Stimulated activated CD4-positive, alpha-beta T cell treated with anti-CD3 and anti-CD28 coated beads, Interleukin-15, amount 100 ng/mL, for 1 hour (primary cell): ENCODE measurements at places on chromosomes 12 and 14.

- no peak for DNase-seq
Measured at GRCh38 chr14:54901380-54902142, 1.1 kb downstream of the GCH1 start.

DNA sequence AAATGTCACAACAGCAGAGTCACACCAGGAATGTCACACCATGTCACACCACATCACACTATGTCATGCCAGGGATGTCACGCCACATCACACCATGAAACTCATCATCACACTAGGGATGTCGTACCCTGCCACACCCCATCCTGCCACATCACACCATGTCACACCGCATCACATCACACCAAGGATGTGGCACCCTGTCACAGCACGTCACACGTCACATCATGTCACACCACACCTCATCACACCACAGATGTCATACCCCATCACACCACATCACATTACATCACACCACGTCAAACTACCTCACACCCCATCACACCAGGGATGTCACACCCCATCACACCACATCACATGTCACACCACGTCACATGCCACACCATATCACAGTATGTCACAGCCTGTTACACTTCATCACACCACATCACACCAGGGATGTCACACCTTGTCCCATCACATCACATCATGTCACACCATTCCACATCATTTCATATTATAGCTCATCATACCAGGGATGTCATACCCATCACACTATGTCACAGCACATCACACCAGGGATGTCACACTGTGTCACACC lies 90.9 kb downstream of the TMEM121 start:
- no peak for DNase-seq

GRCh38 chr12:95105540-95105939 lies 32.1 kb upstream of the NR2C1 start:
- DNase-seq, result no peak

DNA sequence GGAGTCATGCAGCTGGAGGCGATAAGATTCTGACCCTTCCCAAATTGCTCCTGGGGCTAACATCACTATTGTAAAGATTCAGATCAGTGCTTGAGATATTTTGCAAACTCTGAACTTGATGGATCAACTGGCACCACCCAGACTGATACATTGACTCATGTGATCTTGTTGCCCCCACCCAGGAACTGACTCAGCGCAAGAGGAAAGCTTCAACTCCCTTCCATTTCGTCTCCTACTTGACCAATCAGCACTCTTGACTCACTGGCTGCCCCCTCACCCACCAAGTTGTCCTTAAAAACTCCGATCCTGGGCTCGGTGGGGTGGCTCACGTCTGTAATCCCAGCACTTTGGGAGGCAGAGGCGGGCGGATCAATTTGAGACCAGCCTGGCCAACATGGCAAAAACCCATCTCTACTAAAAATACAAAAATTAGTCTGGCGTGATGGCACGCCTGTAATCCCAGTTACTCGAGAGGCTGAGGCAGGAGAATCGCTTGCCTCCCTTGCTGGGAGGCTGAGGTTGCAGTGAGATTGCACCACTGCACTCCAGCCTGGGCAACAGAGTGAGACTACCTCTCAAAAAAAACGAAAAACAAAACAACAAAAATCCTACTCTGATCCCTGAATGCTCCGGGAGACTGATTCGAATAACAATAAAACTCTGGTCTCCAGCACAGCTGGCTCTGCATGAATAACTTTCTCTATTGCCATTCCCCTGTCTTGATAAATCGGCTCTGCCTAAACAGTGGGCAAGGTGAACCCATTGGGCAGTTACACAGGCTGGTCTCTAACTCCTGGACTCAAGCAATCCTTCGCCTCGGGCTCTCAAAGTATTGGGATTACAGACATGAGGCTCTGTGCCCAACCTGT lies 9.8 kb upstream of the ARF6 start:
- DNase-seq, result no peak

GRCh38 chr14:61368781-61369453 lies 47.5 kb downstream of the PRKCH start:
- DNase-seq, result no peak

DNA sequence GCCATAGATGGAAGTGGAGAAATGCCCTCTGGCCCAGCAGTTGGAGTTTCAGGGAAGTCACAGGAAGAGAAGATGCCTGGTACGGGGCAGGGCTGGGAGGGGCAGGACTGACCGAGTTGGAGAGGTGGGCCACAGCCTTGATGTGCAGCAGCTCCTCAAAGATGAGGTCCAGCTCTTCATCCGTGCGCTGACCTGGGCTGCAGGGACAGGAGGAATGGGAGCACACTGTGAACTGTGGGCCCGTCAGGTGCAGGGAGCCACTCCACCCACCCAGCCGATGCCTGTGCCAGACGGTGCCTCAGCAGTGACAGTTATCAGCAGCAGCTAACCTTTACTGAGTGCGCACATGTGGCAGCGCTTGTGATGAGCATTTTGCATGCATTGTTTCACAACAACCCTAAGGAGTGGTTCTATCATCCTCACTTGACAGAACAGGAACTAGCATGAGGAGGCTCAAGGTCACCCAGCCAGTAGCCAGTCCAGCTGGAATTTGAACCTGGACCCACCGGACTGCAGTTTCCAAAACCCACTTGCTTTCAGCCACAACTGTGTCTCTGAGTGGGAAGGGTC lies 8.4 kb downstream of the RAPGEF3 start:
- no peak for DNase-seq

GRCh38 chr12:108253540-108253939 lies 85.6 kb downstream of the CMKLR1 start:
- no peak for DNase-seq

- no peak for DNase-seq
Measured at GRCh38 chr12:69906411-69907216, 81.6 kb downstream of the MYRFL start.

GRCh38 chr12:41287500-41288141 lies 99.5 kb downstream of the PDZRN4 start:
- DNase-seq, result no peak

GRCh38 chr14:73102806-73103497 lies 33.4 kb upstream of the PSEN1 start:
- DNase-seq, result no peak

GRCh38 chr12:53514628-53515290 lies 7.5 kb upstream of the NPFF start:
- no peak for DNase-seq

DNA sequence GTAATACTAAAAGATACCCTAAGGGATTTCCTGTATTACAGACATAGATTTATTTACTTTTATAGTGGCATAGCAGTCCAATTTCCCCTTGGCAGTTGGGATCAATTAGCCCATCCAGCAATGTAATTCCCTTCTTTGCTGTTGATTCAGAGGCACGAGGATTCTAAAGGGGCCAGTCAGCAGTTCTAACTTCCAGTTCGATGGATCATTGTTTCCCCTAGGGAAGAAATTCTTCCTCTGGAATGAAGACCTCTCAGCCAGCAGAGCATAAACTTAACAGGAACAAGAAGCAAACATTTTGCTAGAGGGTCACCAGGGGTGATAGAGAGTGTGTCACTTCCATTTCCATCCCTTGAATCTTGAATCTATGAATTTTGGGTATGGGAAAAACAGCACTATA lies 395.7 kb upstream of the NOVA1 start:
- no peak for DNase-seq

GRCh38 chr14:38592764-38593442 lies 337.0 kb upstream of the CLEC14A start:
- DNase-seq, result no peak

GRCh38 chr14:89255012-89255411 lies 162.0 kb downstream of the FOXN3 start:
- no peak for DNase-seq

DNA sequence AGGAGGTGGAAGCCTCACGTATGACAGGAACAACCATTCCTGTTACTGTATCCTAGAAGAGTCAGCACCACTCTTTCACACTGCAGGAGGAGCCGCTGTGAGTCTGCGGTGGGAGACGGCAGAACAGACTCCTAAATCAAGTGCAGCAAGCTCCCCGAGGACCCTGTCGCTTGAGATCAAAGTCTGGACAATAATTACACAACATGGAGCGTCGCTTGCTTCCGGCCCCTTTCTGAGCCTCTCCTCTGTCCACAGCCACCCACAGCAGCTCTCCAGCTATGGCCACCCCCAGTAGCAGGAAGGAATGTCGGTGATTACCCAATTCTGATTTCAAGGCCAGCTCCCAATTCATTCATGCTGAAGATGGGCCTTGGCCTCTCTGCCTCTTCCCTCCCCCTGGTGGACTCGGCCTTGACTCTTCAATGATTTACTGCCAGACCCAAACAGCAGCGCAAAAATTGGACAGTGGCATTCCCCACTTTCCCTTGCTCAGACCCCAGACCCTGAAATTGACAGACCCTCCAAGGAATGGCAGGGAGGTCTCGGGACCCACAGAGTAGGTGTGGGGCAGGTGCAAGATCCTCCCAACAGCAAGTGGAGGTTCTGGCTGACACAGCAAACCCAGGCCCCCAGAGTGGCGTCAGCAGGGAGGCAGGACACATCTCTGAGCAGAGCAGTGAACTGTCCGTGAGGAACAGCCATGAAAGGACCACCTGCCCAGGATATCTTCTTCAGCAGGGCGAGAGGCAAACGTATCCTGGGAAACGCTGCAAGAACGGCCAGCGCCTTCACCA lies 272.7 kb upstream of the DIO3 start:
- no peak for DNase-seq

GRCh38 chr12:105078712-105079570 lies 5.3 kb downstream of the ALDH1L2 start:
- no peak for DNase-seq

DNA sequence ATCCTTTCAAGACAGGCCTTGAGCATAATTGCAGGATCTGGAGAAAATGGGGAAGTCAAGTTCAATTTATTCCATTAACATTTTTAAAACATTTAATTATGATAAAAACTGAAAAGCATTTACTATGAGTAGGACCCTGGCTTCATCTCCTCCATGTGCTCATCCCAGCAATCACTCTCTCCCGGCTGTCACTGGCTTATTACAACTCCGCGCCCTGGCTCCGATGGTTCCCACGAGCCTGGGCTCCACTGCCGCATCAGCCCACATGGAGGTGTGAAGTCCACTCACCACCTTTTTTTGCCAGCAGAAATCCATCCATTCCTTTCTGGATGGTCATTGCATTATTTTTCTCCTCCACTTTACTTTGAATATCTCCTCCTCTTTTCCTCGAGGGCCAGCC lies 194.4 kb downstream of the EMP1 start:
- no peak for DNase-seq

GRCh38 chr12:96698965-96699364 lies 208.1 kb upstream of the NEDD1 start:
- no peak for DNase-seq

- DNase-seq, result no peak
Measured at GRCh38 chr14:22721213-22721612, 45.3 kb upstream of the OXA1L start.

DNA sequence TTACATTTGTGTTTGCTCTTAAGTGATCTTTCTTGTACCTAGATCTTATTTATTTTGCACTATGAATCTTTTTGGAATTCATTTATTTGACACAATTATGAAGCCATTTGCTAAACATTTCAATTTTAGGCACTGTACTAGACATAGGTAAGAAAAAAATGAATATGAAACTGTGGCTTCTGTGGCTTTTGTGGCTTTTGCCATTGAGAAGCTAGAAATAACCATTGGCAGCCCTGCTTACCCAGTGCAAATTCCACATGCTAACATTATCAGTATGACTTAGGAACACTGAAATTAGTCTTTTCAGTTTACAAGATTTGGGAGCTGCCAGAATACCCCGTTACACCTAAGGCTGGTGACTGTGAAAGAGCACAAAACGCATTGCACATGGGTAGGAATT lies 60.1 kb downstream of the FSCB start:
- DNase-seq, result no peak

GRCh38 chr14:76919431-76920330 lies 93.5 kb downstream of the LRRC74A start:
- no peak for DNase-seq

- DNase-seq, result no peak
Measured at GRCh38 chr14:102029956-102030355, 56.9 kb downstream of the HSP90AA1 start.

GRCh38 chr12:48894271-48894670 lies 28.6 kb upstream of the RND1 start:
- DNase-seq, result no peak

DNA sequence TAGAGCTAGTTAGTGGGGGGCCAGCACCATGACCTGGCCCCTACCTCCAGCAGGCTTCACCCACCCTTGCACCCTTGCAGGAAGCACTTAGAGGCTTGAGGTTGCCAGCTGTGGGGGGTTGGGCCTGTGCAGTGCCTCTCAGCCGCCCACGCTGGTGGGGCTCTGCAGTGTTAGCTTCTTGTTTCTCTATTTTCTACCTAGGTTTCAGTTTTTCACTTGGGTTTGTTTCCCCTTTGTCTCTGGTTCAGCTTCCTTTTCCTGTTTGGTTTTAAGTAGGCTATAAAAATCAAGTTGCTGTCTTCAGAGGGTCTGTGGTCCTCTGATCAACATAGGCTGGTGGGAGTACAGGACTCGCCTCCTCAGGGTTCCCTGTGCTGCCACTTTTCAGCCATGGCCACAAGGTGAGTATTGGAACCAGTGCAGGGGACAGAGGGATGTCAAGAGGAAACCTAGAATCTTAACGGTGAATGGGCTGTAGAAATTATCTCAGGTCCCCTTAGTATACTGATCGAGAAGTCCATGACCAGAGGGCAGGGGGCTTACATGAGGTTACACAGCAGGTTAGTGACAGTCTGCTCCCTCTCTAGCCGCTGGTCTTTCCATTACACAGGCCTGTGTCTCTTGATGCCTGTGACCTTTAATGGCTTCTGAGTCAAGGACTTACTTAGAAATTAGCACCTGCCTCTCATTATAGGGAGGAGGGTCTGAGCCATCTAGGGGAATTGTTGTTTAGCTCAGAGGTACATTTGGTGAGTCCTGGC lies at the start of gene EVL:
TSS of gene EVL (plus strand) at position 312 of the 761 bp plus-strand sequence. CDS start at position 391, 79 bp downstream.
- DNase-seq, result peak; percentile 76

DNA sequence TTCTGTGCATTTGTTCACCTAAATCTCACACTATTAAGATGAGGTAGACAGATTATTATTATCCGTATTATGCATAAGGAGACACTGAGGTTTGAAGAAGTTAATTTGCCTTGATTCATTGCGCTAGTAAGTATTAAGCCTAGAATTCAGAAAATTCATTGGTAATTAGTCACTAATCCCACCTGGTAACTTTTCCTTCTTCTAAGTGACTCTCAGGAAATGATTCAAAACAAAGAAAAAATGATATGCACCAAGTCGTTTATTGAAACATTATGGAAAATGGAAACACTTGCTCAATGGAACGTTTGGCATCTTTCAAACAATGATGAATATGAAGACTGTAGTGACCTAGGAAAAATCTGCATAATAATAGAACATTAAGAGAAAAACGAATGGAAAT lies 15.2 kb downstream of the RFX4 start:
- DNase-seq, result no peak

- no peak for DNase-seq
Measured at GRCh38 chr12:8034802-8035201, 2.3 kb downstream of the FOXJ2 start.

DNA sequence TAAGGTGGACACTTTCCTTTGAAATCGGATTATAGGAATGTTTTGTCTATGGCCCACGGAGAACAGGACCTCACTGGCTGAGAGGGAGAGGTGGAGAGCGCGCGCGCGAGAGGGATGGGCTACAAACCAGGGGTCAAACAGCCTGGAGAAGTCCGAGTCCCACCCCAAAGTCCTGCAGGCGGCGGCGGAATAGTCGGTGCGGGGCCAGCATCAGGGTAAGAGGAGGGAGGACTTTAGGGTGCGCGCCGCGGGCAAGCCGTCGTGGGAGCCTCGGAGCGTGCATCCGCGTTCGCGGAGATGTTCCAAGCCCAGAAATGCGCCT lies 3.3 kb upstream of the HOXC8 start:
- DNase-seq, result no peak
